ENCODE measurements at places on chromosomes 1 and 21.

DNA sequence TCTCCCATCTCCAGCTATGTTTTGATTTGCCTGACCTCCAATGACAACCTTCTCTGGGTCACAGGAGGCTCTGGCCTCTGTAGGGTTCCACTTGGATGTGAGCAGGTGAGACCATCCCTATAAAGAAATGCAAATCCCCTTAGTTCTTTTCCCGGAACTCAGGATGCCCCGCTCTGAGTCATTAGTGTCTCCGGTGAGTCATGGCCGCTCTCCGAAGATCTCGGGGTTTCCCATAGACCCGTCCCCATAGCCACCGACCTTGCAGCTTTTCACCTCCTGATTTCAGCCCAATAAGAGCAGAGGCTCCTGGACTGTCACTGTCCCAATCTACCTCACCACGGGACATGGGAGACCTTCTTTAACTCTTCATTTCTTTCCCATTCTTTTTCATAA, 98.2 kb downstream of the PGBD5 start:
- DNase-seq, result no peak

DNA sequence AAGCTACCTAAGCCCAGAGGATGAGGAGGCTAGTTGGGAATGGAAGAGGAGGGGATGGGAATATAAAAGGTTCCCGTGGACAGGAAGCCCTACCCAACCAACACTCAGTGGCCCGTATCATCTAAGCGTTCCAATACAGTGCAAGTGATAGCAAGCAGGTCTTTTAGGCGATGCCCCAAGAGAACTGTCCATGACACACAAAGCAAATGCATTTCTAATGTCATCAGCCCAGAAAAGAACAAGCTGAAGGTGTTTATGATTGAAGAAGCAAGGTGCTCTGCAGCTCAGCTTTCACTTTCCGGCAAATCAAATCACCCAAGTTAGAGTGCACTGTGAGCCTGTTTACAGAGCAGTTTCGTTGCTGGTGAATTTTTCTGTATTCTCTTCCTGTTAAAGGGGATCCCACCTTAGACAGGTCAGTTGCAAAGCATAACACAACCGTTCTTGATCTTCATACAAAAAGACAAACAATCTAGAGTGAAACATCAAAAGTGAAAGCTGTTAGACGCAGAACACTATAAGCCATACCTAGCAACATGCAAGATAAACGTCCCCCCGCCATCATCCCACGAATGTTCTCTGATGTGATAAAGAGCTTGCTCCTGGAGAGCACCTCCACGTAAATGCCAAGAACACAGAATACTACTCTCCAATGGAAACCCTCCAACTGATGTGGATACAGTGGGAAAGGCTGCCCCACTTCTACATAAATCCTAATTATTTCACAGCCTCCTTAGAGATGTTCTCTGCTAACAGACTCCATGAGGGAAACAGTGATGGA, 54.0 kb downstream of the PGBD5 start:
- DNase-seq, result no peak

- DNase-seq, result no peak
Measured at GRCh38 chr1:26831546-26832248, 5.2 kb downstream of the ZDHHC18 start.

- no peak for DNase-seq
Measured at GRCh38 chr1:186463511-186463910, 2.6 kb upstream of the PDC start.

DNA sequence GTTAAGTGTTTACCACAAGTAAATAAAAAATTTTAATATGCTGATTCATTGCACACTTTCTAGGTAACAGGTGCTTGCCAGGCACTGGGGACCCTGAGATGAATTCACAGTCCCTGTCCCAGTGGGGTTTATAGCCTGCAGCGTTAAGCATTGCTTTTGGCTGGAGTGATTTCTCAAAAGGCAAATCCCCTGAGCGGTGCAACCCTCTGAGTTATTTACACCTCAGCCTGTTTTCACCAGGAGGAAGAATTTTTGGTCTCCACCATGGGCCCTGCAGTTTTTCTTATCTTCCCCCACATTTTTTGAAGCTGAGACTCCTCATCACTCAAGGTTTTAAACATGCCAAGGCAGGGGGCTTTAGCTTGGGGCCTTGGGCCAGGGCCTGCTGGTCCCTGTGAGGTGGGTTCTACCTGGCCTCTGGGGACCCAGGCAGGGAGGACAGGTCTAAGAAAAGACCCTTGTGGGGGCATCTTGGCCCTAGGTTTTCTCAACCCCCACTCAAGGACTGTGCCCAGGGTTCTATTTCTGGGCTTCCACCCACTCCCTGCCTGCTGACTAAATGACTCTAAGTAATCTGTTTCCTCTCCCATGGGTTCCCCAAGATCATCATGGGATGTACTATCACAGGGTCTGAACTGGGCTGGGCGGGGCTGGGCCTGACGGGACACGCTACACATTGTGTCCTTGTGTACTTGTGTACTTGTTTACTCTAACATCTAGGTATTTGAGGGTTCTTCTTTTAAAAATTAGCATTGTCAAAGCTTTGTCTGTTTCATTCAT, 10.2 kb upstream of the CHIT1 start:
- no peak for DNase-seq

GRCh38 chr1:58898739-58899586, 115.1 kb upstream of the JUN start:
- no peak for DNase-seq

- DNase-seq, result no peak
Measured at GRCh38 chr1:156177919-156178654, 15.8 kb upstream of the SLC25A44 start.

DNA sequence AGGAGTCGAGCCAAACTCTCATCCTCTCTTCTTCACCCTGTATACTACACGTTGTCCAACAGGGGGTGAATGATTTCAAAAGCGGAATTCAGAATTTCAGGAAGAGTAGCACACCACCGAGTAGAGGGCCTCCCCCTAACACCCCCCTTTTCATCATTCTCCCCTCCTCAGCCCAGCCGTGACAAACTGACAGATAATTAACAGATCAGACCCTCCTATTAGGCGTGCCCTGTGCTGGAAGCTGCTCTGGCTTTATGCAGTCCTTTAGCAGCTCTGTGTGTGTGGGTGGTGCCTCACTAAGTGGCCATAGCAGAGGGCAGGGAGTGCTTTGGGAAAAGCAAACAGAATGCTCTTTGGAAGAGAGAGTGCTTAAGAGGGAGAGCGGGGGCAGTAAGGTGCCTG, 44.3 kb downstream of the PEX14 start:
- no peak for DNase-seq

- DNase-seq, result no peak
Measured at GRCh38 chr21:29245104-29245643, 53.5 kb upstream of the BACH1 start.

- no peak for DNase-seq
Measured at GRCh38 chr1:207084232-207084631, 4.4 kb upstream of the C4BPB start.

DNA sequence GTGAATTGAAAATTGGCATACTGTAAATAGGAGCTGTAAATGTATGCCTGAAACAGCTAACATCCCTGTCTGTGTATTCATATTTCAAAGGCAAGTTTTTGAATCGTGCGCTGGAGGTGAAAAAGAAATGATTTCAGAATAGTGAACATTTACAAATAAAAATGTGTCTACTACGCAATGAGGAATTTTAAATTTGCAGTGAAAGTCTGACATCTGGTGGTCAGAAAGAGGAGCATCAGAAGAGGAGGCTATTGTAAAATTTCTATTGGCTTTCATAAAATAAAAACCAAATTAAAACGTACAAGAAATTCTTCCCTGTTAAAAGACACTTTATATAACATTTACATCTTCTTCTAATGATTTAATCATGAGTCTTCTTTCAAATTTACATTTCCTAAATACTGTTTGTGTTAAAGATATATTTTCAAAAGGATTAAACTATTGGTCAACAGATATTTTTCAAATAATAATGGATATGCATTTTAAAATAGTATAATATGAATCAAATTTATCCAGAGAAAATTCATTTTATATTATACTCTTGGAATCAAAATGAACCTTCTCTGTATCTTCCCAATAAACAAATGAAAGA, 113.7 kb upstream of the RRP15 start:
- DNase-seq, result no peak

DNA sequence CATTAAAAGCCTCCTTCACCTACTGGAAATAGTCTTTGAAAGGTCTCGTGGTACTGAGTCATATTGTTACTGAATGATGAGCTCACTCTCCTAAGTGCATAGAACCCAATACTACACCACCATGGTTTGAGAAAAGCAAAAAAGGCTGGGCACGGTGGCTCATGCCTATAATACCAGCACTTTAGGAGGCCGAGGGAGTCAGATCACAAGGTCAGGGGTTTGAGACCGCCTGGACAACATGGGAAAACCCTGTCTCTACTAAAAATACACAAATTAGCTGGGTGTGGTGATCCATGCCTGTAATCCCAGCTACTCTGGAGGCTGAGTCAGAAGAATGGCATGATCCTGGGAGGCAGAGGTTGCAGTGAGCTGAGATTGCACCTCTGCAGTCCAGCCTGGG, 3.3 kb upstream of the HNRNPCL1 start:
- no peak for DNase-seq

DNA sequence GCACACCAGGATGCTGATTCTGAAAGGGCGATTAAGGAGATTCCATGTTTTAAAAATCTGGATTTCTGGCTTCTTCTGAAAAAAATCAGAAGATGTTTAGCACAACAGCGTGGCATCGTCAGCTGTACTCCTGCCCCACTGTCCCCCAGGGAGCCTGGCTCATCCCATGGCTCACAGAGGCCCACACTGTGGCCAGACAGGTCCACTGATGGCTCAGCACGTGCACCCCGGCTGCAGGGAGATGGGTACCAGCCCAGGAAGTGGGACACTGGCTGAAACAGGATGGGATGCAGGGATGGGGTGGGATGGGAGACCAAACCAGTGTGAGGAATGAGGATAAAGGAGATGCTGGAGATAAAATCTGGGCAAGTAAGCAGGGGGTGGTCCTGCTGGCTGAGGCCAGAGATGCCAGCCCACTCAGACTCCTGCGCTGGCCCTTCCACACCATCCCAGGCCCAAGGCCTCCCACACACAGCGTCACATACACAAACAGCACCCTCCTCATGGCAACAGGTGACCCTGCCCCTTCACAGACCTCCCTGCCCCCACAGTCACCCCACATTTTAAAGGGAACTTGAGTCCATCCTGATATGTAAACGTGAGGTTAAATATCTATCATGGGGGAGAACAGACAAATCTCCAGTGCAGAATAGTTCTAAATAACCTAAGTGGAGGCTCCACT, 23.9 kb upstream of the SAMD11 start:
- peak; percentile 1 for DNase-seq

GRCh38 chr21:45533846-45534635, 8.2 kb downstream of the SLC19A1 start:
- DNase-seq, result no peak

DNA sequence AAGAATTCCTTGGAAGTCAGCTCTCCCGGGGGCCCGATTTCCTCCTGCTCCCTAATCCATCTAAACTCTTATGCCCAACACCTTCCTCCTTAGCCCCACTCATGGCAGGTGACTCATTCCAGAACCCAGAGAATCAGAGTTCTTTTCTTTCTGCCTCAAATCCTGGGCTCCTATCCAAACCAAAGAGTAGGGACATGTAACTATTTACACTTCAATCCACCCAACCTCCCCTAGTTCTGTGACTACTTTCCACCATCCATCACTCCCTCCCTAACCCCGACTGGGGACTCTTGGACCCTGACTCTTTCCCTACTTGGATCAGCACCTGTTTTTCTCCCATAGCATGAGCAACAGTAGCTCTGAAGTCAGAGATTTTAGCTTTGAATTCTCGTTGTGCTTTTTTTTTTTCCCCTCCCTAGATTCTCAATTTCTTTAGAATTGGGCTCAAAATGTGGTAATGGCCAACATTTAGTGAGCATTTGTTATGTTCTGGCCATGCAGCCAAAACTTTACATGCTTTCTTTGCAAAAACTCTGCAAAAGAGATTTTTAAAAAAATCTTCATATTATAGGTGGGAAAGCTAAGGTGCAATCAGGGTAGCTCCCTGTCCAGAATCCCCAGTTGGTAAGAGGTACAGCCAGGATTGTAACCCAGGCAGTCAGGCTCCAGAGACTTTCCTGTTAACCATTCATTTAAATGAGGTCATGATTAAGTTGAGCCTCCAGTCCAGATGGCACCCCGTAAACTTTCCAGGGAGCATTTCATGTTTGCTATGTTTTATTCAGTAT, 7.5 kb upstream of the CYP4A11 start:
- no peak for DNase-seq

DNA sequence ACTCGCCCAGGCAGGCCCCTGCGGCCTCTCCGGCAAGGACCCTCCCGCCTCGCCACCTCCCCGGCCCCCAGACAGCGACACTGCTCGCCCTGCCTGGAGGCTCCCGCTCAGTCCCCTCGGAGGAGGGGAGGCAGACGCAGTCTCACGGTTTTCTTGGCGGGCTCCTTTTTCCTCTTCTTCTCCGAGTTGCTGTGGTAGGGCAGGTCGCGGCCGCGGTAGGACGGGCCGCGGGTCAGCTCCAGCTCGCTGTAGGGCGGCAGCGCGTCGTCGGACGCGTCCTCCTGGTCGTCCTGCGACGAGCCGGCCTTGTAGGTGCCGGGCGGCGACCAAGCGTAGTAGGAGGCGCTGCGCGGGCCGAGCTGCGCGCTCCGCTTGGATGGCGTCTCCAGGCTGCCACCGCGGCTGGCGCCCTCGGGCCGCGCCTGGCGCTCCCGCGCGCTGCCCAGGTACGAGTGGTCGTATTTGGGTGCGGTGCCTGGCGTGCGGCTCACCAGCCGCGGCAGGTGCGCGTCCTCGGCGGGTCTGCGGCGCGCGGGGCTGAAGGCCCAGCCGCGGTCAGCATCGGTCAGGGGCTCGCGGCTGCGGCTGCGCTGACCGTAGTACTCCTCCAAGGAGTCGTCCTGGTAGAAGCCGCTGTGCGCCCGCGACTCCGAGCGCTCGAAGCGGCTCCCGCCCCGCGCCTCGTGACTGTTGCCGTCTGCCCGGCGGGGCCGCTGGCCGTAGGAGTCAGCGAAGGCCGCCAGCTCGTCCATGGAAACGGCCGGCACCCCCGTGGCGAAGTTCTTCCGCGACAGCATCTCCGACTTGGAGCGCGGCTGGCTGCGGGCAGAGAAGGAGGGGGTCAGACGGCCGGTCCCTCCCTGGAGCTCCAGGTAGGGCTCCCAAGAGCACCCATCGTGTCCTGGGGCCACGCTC, 44.8 kb upstream of the TADA1 start:
- no peak for DNase-seq

DNA sequence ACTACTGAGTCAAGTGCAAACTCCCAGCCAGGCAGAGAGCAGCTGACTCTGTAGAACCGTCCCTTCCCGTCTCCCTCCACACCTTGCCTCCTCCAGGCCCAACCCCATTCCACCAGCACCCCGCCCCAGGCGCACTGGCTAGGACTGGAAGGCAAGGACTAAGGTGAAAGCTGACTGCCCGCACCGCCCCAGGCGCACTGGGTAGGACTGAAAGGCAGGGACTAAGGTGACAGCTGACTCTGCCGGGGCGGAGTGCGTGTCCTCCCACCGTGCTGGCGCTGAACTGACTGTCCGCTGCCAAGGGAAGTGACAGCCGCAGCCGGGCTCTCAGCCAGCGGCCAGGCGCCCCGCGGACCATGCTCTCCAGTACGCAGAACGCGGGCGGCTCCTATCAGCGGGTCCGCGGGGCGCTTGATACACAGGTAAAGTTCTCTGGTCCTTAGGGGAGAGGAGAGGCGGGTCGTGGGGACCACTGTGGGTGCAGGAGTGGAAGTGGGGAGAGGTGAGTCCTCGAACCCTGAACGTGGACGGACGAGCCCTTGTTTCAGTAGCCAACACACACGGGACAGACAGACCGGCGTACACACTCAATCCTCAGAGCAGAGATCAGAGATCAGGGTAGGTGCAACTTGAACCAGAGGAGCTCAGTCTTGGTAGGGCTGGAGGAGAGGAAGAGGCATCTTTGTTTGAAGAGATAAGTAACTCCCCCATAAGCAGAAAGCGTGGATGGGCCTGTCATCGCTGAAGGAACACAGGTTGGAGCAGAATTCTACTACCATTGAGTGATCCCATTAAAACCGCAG, 58.0 kb downstream of the RBM11 start:
- DNase-seq, result no peak

All from GM12892 (cell line).